NCI-H460 (cell line): ENCODE measurements at places on chromosomes 5 and 9.
A peak's percentile ranks its signal among the peaks of the same experiment; 100 is the strongest.

DNA sequence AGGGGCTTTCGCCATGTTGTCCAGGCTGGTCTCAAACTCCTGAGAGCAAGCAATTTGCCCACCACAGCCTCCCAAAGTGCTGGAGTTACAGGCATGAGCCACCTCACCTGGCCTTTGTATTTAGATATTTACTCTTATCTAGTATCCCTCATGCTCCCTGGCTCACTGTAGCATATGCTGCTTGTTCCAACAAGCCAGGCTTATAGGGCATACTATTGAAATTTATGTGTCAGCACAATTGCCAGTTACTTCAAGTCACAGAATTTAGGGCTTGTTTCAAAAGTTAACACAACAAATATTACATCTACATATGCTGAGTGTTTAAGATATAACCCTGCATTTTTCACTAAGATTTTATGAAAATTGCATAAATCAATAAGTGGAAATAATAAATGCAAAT, 469.2 kb upstream of the ZNF608 start:
- no peak for DNase-seq

- no peak for DNase-seq
Measured at GRCh38 chr9:136611606-136612005, 51.1 kb upstream of the EGFL7 start.

DNA sequence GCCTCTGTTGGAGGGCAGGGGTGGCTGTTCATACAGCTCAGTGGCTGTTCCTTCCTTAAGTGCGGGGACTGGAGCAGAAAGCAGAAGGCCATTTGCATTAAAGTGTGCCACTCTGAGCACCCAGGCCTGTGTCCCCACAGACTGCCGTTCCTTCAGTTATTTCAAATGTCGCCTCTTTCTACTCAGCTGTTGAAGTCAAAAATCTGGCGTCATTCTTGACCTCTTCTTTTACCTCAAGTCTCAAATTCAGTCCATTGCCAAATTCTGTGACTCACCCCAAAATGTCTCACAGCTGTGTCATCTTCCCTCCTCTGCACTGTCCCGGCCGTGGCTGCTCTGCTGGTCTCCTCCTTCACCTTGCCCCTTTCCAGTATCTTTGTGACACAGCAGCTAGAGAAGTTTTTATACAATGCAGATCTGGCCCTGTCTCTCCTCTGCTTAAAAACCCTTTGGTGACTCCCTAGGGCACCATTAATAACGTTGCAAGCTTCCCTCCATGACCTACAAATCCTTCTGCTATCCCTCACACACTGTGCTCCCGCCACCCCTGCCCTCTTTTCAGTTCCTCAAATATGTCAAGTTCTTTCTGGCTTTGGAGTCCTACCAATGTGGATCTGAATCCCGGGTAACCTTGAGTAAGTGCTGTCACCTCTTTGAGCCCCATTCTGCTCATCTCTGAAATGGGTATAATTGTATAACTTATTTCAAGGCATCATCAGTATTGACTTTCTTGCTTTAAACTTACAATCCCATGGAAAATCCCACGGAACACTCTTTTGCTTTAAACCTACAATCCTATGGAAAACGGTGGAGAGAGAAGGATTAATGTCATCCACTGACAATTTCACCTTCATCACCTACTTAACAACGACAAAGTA, 98.3 kb upstream of the BOD1 start:
- DNase-seq: peak; percentile 70

DNA sequence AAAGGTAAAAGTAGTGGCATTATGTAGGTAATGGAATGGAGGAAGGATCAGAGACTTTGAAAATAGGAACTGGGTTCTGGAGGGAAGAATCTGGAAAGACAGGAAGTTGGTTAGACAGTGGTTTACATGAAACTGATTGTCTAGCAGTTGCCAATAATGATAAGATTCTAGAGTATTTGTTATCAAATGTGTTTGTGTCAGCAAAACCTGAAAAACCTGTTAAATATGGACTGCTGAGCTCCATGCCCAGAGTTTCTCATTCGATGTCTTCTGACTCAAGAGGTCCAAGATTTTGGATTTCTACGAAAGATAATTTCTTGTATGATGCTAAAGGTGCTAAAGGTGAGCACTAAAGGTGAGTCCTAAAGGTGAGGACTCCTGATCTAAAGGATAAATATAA, 515.0 kb upstream of the TUSC1 start:
- DNase-seq: no peak

GRCh38 chr5:159784993-159785392, 131.3 kb upstream of the ADRA1B start:
- DNase-seq: no peak

DNA sequence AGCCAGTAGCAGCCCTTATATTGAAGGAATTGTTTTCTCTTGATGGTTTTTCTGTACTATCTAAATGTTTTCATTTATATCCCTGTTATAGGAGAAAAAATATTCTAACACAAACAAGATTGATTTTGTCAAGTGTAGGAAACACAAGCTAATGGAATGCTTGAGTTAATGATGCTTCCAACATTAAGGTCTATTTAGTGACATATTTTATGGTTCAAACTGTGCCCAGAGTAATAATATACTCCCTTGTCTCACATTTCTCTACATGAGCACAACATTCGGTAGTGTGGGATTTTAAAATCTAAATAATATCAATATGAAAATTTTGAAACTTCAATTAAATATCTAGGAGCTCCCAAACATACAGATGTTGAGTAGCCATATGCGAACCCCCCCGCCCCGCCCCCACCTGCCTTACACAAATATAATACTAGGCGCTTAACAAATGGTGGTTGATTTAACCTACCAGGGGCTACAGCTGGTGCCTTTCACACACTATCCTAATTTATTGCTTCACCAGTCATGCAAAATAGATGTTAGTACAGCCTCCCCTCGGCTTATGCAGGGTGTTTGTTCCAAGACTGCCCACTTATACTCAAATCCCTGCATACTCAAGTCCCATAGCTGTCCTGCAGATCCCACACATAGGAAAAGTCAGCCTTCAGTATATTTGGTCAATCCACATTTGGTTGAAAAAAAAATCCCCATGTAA, 124.1 kb upstream of the ACO1 start:
- no peak for DNase-seq

GRCh38 chr9:121261755-121262154, 6.2 kb upstream of the GSN start:
- no peak for DNase-seq

DNA sequence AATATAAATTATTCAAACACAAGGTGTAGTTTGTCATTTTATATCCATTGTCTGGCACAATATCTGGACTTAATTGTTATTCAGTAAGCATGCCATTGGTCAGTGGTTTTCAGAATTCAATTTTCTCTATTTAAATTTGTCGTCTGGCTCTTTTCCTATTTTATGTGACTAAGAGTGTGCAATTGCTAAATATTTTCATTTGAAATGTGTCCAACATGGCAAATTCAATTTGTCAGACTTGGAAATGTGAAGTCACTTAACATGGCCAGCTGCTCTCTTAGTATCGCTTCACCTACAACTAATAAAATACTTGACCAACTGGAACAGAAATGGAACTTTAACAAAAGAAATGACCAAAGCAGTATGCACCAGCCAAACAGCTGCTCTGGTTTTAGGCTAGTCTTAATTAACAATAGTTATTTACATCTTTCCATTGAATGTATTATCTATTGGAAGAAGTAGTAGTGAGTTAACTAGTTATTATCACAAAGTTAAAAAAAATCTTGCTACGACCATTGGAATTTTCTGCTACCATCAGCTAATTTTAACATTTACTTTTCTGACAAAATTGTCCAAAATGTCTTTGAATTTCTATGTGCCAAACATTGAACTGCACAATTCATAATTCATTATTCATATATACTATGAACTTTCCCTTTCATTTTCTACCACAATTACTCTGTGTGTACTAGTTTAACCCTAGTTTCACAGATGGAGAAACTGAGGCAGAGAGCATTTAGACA, 720.7 kb upstream of the FAM174A start:
- DNase-seq: no peak

DNA sequence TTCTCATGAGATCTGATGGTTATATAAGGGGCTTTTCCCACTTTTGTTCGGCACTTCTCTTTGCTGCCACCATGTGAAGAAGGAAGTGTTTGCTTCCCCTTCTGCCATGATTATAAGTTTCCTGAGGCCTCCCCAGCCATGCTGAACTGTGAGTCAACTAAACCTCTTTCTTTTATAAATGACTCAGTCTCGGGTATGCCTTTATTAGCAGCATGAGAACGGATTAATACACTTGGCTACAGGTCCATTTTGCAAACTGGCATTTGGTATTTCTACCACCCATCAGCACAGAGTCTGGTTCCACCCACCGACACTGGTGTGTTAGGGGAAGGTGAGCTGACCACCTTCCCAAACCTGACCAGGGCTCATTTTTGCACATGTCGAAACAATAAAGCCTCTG, 47.9 kb upstream of the RARS1 start:
- DNase-seq: no peak

DNA sequence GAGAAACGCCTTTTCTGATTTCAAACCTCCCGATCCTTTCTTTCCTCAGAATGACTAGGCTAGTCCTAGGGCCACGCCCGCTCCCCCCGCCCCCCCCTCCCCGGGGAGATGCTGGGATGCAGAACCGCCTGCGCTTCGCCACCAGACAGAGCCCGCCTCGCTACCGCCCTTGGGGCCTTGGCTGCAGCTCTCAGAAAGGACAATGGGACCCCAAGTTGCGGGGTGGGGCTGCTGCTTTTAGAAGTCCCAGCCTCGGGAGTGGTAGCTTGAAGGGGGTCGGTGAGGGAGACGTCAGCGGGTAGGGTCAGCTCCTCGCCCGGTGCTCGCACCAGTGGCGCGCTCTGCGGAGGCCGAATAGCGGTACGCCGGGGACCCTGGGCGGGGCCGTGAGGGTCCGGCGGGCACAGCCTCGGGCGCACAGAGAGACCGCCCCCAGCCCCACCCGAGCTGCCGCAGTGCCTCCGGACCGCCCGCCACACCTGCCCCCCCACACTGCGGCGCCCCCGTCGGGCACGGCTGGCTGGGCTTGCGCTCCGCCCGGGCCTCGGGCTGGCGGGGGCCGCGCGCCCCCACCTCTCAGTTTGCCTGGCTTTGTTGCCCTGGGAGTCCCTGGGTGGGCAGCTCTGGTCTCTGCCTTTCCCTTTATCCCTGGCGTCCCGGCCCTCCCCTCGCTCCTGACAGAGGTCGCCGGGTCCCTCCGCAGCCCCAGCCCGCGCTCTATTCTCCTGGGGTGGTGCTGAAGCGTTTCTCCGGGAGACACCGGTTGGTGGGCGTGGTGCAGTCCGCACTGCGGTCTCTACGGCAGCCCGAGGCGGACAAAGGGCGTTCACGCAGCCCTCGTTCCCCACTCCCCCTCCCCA, 1.2 kb downstream of the MAP1B start:
- peak; percentile 59 for DNase-seq

GRCh38 chr5:59724482-59725391, 168.8 kb downstream of the PDE4D start:
- peak; percentile 52 for DNase-seq

DNA sequence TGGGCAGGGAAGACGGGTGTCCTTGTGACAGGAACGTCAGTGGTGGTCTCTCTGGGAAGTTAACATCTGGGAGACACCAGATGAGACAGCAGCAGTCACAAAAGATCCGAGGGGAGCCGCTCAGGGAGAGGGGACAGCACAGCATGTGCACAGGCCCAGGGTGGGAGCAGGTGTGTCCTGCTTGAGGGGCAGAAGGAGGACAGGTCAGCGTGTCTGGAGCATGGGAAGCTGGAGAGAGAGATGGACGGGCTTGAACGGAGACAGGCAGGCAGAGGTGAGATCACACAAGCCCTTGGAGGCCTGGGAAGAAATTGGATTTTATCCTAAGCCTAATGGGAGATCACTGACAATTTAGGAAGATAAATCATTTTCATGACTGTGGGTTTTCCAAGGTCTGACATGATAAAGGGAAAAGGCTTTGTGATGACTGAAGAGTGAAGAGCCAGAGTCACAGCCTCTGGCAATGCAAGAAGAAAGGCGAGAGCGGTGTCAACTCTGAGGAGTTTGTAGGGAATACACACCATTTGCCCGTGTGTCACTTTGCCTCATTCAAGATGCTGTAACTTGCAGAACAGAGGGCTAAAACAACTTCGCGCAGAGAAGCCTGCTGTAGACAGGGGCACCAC, 88.3 kb downstream of the FSTL4 start:
- DNase-seq: no peak

- no peak for DNase-seq
Measured at GRCh38 chr9:94168203-94169000, 84.1 kb downstream of the PTPDC1 start.

GRCh38 chr5:14487897-14488570, 93.6 kb upstream of the OTULINL start:
- no peak for DNase-seq

DNA sequence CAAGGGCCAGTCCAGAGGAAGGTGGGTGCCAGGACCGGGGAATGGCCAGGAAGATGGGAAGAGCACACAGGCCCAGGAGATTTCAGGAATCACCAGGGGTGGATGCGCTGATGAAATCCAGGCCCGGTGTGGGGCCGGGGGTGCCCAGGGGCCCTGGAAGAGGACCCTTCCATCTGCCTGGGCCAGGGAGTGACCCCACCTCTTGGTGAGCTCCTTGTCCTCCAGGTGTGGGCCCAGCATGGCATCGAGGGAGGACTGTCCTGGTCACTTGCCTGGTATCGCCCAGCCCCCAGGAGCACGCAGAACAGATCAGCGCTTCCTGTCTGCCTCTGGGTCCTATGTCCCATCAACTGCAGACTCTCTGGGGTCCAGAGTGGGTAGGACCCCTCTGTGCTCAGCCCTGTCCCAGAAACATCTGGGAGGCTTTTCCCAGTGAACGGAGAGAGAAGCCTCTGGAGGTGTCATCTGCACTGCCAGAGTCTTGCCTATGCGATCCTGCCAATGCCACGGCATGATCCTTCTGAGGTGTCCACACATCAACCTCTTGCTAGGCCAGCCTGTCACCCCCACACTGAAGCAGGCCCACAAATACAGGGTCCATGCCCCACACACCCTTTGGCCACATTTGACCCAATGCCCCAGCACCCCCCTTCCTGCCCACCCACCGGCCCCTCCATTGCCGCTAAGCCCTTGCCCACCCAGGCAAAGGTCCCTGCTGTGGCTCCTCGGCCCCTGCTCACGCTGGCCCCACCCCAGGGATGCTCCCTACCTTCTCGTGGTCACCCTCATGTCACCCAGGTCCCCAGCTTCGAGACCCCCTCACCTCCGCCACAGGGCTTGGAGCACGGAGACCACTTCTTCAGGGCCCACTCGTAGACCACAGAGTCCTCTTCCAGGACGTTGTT, 67.2 kb downstream of the ZNF354C start:
- DNase-seq: no peak

GRCh38 chr5:144731786-144732185, 561.1 kb downstream of the KCTD16 start:
- no peak for DNase-seq
